ENCODE measurements at places on chromosomes 5 and 9.

DNA sequence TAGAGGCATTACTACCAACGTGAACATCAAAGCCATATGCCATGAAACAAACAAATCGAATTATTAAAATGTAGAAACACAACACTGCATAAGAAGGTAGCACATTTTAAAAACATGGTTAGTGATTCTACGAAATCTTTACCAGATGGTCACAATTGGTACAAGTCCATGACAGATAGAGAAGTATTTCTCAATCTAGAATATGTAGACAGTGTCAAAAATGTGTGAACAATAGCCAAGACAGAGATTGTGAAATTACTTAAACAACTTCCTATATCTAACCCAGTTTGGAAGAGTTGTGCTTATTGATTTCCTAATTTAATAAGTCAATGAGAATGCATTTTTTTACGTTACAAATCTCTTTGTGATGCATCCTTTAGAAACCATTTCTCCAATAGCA is 1121.6 kb downstream of the MAT2B start:
- no peak for DNase-seq

DNA sequence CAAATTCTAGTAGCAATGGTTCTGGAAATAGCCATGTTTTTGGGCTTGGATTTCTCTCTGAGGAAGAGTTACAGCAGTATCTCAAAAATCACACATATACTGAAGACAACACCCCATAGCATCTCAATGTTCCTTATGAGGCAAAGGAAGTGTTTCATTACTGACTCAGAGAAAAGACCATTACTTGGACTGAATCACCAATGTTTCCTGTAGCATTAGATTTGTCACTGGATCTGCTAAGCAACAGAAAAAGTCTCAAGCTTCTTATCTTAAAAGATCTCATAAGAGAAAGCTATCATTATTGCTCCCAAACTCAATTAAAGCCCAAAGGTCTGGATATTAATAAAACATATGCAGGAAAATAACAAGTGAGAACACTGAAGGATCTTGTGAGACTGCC is 272.4 kb downstream of the ADAMTS6 start:
- DNase-seq = no peak

GRCh38 chr5:117633093-117633492 is 1058.5 kb upstream of the SEMA6A start:
- no peak for DNase-seq

- no peak for DNase-seq
Observed at GRCh38 chr5:101686536-101687157, 609.4 kb downstream of the SLCO4C1 start.

DNA sequence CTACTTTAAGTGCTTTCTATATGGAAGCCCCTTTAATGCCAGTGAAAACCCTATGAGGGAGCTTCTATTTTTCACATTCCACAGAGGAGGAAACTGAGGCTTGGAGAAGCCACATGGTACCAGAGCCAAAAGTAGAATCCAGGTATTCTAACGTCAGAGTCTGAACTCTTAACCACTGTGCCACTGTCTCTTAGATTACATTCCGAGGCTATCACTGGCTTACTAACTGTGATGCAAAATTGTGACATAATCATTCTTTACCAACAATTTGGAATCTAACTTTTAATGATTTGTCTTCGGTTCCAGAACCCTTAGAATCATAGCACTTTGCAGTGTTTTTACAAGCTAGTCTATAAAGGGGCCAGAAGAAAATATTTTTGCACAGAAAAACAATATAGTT is 59.2 kb downstream of the SLC1A3 start:
- DNase-seq = no peak

All from COR-L47 (cell line).